T-helper 1 cell (primary cell): ENCODE measurements at places on chromosomes 5 and 9.

DNA sequence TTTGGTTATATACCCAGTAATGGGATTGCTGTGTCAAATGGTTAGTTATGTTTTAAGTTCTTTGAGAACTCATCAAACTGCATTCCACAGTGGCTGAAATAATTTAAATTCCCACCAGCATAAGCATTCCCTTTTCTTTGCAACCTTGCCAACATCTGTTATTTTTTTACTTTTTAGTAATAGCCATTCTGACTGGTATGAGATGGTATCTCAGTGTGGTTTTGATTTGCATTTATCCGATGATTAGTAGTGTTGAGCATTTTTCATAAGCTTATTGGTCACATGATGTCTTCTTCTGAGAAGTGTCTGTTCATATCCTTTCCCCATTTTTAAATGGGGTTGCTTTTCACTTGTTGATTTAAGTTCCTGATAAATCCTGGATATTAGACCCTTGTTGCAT lies 435.7 kb upstream of the RIOK2 start:
- DNase-seq, result no peak

GRCh38 chr5:73292816-73293459 lies 119.9 kb downstream of the TMEM174 start:
- DNase-seq, result no peak

- DNase-seq, result no peak
Observed at GRCh38 chr9:79222483-79222882, 349.3 kb upstream of the TLE4 start.

- DNase-seq, result no peak
Observed at GRCh38 chr5:23649594-23649993, 142.2 kb downstream of the PRDM9 start.

GRCh38 chr9:96217294-96217707 lies 84.7 kb downstream of the HSD17B3 start:
- DNase-seq, result no peak

- peak; percentile 60 for DNase-seq
Observed at GRCh38 chr5:139394123-139394653, 716 bp downstream of the PROB1 start.

DNA sequence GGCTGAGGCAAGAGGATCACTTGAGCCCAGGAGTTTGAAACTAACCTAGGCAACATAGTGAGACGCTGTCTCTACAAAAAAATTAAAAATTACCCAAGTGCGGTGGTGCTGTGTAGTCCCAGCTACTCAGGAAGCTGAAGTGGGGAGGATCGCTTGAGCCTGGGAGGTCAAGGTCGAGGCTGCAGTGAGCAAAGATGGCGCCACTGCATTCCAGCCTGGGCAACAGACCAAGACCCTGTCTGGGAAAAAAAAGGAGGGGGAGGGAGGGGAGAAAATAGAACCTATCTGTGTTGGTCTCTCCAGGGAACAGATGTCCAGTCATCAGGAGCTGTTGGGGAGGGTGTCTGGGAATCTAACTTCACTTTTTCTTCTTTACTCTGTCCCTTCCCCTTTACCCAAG lies 24.3 kb downstream of the MAT2B start:
- DNase-seq, result no peak

DNA sequence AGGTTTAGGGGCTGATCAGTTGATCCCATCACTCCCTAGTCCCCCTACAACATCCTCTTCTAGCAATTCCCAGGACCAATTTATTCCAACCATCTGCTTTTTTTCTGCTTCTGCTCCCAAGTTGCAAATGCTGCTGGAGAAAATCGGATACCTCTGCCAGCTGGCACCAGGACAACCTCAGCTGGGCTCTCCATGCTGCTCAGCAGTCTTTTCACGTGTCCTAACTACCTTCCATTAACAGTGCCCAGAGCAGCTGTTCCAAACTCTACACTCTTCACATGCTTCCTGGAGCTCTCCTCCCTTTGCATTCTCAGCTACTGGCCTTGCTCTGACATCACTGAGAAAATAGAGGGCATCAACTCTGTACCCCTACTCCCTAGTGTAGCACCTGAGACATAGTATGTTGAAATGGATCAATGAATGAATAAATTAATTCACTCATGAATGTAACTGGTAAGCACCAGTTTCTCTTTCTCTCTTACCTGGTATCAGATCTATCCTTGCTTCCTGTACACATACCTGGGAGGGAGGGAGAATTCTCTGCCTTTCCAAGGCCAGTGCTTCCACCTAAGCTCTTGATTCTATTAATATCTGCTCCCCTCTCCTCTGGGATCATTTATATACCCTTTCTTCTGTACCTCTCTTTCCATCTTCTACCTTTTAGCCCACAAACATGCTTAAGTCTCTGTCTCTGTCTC lies 191.0 kb downstream of the RAB3C start:
- DNase-seq, result no peak

DNA sequence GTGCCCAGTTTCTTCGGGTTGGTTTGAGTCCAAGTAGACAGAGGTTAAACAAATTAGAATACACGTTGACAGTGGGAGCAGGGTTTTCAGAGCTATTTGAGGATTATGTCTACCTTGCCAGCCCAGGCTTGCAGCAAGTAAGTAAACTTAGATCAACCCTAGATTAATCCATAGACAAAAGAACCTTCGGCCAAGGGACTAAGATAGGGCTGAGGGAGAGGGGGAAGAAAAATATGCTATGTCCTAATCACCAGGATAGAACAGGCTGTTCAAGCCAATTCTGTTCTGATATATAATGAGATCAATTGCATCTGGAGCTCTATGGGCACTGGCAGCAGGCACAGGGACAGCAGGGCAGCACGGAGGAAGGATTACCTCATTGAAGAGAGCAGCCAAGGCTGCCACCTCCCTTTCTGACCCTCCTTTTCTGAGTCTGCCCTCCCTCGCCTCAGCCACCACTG lies 377.7 kb downstream of the PIK3R1 start:
- DNase-seq, result no peak

GRCh38 chr5:42656651-42657015 lies 100.0 kb upstream of the CCDC152 start:
- DNase-seq, result no peak

DNA sequence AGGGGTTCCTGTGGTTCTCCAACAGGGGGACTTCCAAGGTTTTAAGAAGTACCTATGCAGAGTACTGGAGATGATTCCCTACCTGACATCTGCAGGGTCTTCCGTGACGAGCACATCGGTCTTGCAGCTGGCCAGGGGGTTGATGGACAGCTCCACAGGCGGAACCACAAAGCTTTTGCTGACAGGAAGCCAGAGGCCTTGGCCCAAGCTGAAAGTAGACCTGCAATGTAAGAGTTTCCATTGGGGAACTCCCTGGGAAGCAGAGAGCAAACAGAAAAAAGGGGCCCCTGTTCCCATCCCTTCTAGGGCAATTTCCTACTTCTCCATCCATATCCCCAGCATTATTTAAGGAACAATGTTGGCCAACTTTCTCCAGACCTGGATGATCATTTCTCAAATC lies 288.0 kb downstream of the TRIM32 start:
- DNase-seq, result no peak

- no peak for DNase-seq
Observed at GRCh38 chr9:18167733-18168132, 306.2 kb upstream of the ADAMTSL1 start.

DNA sequence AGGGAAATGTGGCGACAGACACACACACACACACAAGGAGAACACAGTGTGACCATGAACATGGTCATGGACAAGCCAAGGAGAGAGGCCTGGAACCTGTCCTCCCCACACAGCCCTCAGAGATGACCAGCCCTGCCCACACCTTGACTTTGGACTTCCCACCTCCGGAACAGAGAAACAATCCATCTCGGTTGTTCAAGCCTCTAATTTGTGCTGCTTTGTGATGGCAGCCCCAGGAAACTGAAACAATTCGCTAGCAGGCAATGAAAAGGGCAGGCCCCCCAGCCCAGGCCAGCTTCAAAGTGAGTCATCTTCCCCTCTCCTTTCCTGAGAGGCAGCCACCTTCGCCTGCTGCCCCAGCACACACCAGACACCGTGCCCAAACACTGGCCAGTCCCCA lies 47.7 kb downstream of the NSUN2 start:
- no peak for DNase-seq

DNA sequence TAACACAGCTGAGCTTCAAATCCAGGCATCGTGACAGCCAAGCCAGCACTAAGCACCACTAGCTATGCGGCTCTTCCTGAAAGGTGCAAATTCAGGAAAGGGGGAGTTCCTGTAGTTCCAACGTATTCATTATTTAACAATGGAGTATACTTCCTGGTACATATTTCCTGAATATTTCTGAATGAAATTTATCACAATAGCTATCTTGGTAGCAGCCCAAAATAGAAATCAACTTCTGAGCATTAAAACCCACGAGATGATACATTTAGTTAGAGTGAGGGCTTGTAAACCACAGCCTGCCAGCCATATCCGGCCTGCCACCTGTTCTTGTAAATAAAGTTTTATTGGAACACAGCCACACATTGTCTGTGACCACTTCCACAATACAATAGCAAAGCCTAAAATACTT lies 109.7 kb upstream of the RETREG1 start:
- no peak for DNase-seq

GRCh38 chr5:137022043-137022442 lies 477.1 kb downstream of the SPOCK1 start:
- DNase-seq, result no peak

DNA sequence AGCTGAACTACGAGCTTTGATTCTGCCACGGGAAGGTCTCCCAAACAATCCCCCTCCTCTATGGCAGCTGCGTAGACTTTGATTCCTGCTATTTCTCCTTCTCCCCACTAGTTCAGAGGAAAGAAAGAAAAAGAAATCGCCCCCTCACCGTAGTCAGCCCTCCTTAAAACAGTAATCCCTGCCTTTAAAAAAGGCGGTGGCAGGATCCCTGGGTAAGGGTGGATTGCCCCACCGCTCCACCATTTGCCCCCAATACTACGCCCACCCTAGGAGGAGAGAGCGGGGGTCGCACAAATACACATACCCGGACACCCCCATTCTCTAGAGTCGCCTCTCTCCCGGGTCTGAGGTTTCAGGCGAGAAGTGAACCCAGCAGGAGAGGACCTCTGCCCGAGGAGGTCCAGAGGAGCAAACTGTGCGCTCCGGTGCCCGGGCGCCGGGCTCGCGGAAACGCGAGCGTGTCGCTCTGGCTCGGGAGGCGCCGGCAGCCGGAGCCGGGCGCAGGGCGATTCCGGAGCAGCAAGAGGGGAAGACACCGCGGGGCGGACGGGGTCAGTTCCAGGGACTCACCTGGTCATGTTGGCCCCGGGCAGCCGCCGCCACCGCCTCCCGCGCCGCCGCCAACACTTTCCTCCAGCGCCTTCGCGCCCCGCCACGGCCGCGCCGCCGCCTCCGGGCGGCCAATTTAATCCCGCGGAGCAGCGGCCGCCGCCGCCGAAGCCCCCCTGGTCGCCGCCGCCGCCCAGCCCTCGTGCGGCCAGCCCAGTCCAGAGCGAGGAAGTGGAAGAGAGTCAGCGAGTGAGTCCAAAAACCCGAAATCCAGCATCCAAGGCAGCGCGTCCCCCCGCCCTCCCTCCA lies 1057.7 kb upstream of the DMAC1 start:
- DNase-seq, result no peak

DNA sequence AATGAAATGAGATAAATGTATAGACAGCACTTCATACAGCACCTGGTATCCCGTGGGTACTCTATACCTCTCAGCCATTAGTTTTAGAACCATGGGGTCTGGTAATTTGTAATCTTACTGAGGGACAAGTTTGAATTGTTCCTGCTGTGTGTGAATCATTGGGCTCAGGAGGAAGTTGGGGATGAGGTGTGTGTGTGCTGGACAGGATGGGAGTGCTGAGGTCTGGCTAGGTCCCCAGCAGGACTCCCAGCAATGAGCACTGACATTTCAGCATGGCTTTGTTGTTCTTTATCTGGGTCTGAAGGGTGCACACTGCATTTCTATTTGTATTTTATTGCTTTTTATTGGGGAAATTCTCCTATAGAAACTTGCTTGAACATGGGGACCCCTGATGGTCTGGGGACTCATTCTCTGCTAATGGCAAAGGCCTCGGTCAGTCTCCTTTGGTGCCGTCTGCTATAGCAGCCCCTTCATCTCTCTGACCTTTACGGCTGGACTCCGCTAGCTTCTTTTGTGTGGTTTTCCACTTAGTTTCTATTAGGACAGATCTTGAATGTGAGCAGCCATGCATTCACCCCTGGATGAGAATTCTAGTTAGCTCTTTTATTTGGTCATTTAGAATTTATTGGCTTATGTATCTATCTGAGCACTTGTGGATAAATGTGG lies 98.1 kb downstream of the SREK1 start:
- DNase-seq, result no peak

GRCh38 chr9:82721593-82721992 lies 341.3 kb downstream of the RASEF start:
- DNase-seq, result no peak

GRCh38 chr5:148791696-148792095 lies 34.7 kb upstream of the ADRB2 start:
- DNase-seq, result no peak

DNA sequence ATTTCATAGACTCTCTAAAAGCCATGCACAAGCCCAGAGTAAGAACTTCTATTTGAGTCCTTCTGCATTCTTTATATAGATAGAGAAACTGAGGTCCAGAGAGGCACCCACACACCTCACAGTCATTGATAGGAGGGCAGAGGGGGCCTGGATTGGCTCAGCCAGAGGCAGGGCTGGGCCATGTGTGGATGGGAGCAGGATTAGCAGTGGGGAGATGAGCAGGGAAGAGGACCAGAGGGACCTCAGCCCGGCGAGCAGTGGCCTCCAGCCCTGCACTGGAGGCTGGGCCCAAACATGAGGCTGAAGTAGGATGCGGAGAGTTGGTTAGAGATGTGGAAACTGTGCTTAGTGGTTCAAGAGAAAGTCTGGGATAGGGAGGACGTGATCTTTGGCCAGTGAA lies 34.0 kb downstream of the PPARGC1B start:
- DNase-seq, result no peak

GRCh38 chr5:89208811-89209210 lies 325.8 kb upstream of the MEF2C start:
- DNase-seq, result no peak

GRCh38 chr9:124721109-124721906 lies 49.8 kb downstream of the NR6A1 start:
- no peak for DNase-seq

DNA sequence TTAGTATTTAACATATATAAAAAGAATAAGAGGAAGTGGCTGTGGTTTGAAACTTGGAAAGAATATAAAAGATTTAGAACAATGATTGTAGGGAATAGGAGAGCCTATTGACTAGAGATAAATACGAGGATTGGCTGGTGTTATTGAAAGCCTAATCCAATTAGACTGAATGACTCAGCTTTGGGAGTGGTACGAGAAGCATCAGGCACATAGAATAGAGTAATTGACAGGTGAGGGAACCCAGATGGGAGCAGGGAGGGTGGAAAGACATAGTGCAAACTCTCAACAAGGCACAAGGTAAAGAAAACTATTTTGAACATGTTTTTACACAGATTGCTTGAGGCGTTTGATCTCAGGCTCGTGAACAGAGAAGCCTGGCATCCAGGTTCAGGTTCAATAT lies 338.9 kb upstream of the KLF9 start:
- DNase-seq, result no peak

- DNase-seq, result no peak
Observed at GRCh38 chr9:34227445-34227844, 48.6 kb downstream of the UBAP1 start.

GRCh38 chr5:196350-196749 lies 5.1 kb downstream of the LRRC14B start:
- no peak for DNase-seq
